Astrocyte (in vitro differentiated cells and primary cell): ENCODE measurements at places on chromosomes 7 and 10.

GRCh38 chr10:9636216-9636615 is 1381.5 kb upstream of the CELF2 start:
- DNase-seq: peak; percentile 52

GRCh38 chr7:54550471-54550870 is 8.3 kb downstream of the VSTM2A start:
- DNase-seq: no peak

DNA sequence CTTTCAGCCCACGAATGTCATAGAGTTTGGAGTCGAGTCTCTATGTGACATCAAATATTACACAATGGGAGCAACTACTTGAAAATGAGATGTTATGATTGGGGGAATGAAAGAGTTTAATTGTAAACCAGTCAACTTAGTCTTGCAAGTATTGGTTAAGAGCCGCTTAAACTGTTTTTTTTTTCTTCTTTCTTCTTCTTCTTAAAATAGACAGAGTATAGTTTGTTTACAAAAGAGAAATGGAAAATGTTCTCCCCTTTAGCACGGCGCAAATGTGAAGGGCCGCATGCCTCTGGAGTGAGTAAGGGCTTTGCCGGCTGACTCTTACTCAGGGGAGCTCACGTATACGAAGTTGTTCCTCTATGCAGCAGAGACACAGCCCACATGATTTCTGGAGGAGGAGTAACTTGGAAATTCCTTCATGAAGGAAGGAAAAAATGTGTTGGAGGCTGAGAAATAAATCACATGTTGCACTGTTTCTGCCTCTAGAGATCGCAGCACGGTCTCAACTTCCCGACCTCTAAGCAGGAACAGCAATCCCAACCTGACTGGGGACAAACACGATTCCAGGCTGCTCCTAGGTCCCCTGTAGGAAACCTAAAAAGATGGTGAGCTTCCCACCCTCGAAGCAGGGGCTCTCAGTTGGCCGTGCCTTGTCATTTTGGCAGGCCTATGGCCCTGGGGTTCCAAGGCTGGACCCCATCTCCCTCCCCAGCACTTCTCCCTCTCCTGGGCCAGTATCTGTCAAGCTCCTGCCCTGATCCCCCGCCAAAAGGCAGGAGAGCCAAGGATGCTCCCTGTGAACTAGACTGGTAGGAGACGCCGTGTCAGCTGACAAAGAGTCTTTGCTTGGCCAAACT is 44.8 kb downstream of the MYOF start:
- DNase-seq: peak; percentile 100

- no peak for DNase-seq
These were observed 1.6 kb upstream of the TEX36 start for GRCh38 chr10:125684581-125684980.

DNA sequence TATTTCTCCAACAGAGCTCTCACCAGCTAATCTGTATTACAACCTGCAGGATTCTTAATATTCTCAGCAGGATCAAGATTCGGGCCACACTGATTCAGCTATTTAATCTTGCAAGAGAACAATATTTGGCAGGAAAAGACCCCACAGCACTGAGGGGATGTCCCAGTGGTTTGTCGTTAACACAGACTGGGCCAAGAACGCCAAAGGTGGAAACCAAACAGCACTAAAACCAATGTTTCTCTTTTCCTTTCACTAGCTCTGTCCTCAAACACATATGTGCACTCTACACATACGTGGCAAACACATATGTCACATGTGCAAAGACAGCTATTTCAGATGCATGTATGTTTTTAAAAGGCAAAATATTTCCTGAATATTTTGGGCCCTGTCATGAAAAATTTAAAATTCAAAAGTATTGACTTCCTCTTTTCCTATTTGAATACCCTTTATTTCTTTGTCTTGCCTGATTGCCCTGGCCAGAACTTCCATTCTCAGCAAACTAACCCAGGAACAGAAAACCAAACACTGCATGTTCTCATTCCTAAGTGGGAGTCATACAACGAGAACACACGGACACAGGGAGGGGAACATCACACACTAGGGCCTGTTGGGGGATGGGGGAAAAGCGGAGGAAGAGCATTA is 51.7 kb upstream of the NEBL start:
- DNase-seq: no peak

DNA sequence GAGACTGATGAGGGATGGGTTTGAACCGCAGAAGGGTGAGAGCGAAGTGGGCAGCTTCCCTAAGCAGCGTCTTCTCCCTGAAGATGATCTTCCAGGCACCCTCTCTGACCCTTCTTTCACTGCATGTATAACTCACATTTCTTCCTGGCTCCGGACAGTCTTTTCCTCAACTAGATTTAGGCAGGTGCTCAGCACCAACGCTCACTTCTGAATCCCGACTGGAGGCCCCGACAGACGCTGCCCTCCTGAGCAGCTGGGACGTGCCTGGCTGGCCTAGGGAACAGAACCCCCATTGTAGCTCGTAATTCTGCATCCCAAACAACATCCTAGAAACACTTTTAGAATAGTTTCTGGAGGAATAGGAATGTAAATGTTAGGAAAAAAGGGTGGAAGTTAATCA is 206.6 kb downstream of the DIP2C start:
- no peak for DNase-seq

DNA sequence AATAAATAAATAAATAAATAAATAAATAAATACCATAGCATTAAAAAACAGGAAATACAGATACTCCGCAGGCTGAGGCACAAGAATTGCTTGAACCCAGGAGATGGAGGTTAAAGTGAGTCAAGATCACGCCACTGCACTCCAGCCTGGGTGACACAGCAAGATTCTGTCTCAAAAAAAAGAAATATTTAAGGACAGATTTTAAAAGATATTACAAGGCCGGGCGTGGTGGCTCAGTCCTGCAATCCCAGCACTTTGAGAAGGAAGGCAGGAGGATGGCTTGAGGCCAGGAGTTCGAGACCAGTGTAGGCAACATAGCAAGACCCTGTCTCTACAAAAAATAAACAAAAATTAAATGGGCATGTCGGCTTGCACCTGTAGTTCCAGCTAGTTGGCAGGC is 17.5 kb upstream of the SNX8 start:
- DNase-seq: no peak

DNA sequence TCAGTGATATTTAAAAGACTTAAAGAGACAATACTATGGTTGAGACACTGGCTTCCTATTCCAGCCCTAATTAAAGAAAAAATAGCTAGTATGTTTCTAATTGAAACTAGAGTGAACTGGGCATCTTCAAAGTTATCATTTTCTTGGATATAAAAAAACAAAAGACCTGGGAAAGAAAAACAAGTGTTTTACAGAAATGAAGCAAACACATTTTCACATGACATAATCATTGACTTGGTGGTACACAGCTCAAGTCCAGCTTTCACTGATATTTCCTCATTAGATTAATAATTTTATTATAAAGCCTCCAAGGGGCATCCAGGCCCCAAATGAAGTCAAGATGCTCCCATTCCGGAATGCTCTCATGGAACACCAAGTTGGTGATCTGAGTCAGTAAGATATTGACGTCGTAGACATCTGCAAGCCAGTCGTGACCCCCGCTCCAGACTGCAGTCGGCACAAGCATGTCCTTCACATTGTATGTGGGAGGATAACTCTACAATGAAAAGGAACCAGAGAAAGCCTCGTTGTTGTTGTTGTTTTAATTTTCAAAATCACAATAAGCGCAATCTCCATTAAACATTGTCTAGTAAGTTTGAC is 7.5 kb upstream of the CH25H start:
- no peak for DNase-seq

GRCh38 chr7:4638781-4639575 is 43.1 kb upstream of the FOXK1 start:
- no peak for DNase-seq

DNA sequence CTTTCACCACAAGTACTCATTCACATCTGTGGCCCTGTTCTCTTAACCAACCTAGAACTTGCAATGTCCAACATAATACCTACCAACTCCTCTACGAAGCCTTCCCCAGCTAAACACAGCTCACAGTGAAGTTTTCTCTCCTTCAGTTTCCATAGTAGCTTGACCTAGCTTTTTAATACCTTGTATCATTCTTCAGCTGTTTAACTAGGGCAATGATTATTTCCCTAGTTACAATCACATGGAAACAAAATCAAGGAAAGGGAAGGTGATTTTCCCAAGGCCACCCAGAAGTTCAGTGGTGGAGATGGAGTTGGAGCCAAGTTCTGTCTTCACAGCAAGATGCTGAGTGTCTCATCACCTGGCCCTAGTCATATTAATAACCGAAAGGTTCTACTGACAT is 16.3 kb downstream of the CDHR3 start:
- DNase-seq: no peak

GRCh38 chr7:44637788-44638594 is 31.6 kb downstream of the OGDH start:
- peak; percentile 93 for DNase-seq

DNA sequence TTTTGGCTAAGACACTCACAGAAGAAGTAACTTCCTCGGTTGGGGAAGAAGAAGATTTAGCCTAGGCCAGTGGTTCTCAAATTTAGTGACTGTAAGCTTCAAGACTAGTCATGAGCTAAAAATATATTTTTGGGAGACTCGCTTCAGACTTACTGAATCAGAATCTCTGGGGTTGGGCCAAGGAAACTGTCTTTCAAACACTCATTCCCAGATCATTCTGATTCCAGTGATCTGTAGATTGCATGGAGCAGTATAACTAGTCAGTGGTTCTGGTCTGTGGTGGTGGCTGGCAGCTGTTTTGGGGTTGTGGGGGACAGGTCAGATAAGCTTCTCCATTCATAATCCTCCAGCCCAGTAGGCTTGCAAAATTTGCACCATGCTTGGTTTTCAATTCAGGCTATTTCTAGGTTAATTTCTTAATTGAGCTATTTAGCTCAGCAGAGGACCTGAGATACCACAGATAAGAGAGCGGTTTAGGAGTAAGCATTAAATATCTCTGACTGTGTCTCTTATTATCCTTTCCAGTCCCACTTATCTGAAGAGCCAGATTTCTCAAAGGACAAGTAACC is 3.8 kb upstream of the KAT6B start:
- peak; percentile 82 for DNase-seq

DNA sequence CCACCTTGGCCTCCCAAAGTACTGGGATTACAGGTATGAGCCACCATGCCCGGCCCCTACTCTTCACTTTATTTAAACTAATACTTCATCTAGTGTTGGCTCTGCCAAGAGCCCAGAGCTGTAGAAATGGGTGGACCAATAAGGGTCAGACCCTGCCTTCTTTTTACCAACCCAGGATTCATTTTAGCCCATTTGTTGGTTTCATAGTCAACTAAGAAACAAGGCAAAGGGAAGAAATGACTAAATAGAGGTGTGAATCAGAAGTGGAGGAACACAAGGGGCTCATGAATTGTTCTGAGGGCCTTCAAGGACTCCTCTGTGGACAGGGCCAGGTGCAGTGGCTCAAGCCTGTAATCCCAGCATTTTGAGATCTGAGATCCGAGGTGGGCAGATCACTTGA is 1.1 kb downstream of the ANKRD2 start:
- DNase-seq: no peak

DNA sequence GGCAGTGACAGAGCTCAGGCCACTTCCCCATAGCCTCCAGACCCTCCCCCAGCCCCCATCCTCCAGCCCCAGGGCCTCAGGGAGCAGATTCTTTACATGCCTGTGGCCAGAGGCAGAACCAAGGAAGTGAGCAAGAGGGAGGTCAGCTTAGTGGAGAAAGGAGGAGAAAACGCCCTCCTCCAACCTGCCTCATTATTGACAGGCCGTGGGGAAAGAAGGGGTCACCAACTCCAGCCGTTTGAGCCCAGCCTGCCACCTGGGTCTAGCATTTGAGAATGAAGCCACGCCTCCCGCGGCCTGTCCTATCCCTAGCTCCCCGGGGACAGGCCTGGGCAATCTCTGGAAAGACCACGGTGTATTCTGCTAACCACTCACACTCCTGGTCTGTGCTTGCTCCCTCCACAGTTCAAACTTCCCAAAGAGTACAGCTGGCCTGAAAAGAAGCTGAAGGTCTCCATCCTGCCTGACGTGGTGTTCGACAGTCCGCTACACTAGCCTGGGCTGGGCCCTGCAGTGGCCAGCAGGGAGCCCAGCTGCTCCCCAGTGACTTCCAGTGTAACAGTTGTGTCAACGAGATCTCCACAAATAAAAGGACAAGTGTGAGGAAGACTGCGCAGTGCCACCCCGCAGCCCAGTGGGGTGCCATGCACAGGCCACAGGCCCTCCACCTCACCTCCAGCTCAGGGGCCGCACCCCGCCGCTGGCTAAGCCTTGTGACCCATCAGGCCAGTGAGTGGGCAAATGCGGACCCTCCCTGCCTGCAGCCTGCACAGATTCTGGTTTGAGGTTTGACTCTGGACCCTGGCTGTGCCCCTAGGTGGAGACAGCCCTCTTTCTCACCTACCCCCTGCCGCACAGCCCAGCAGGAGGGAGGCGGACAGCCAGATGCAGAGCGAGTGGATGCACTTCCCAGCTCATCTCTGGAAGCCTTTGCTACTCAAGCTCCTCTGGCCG is 14.3 kb upstream of the TRIM8 start:
- peak; percentile 92 for DNase-seq

DNA sequence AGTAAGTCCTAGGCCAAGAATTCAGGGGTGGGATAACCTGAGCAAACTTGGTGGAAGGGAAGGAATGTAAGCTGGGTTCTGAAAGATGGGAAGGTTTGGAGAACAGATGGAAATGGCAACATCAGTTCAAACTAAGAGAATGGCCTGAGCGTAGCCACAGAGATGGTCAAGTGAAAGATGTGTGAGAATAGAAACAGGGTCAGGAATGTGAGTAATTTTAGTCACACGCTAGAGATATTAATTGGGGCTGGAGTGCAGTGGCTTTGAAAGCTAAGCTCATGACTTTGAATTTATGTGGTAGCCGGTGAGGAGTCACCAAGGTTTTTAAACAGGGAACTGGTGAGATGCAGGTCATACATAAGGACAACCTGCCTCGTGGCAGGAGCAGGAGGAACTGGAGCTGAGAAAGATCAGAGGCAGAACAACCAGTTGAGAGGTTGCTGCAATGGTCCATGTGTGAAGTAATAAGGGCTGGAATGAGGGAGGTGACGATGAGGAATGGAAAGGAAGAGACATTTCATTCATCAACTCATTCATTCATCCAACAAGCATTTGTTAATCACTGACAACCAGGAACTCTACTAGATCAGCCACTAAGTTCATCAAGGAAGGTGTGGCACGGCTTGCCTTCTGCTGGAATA is 12.9 kb upstream of the SORBS1 start:
- no peak for DNase-seq

DNA sequence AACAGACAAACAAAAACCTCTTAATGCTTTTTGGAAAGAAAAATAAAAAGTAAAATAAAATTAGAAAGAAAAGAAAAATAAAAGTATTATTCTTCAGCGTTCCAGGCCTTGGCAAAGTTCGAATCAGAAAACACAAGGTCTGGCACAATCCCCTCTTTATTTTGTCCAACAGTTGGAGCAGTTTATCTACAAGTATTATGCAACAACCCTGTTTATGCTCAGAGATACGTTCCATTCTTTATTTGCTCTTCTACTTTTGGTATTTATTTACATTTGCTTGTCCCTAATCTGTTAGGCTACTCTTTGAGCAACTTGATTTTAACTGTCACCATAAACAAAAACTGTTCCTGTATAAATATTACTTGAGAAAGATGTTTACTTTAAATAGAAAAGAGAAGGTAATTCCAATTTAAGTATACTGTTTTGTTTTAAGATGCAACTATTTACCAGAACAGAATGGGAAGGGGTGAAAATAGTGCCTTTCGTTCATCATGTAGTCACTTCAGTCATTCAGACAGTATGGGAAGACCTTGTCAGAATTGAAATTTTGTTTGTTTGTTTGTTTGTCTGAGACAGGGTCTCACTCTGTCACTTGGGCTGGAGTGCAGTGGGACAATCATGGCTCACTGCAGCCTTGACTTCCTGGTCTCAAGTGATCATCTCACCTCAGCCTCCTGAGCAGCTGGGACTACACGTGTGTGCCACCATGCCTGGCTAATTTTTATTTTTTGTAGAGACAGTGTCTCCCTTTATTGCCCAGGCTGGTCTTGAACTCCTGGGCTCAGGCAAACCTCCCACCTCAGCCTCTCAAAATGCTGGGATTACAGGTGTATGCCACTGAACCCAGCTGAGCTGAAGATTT is 5.7 kb downstream of the PDK4 start:
- DNase-seq: no peak
